ENCODE measurements at places on chromosomes 6 and 20. TPM values are rescaled to one million over a fixed set of nuclear protein-coding genes. Genes with fewer than 3 reads are reported as not detected.

HLA-DOA gene
- total RNA-seq = 1.0 TPM

RHAG gene
- not detected for total RNA-seq

GSTA4 gene
- total RNA-seq = 21.9 TPM

BCAS1 gene
- total RNA-seq = 0.50 TPM

LKAAEAR1 gene
- not detected for total RNA-seq

SYCP2L gene
- total RNA-seq = 1.3 TPM

RBPJL gene
- total RNA-seq = not detected

Measured in omental fat pad (tissue), 4 donors.